ENCODE measurements at places on chromosomes 12 and 14.

- peak; percentile 43 for DNase-seq
These were observed 107.0 kb downstream of the VRK1 start for GRCh38 chr14:96904201-96904600.

- no peak for DNase-seq
These were observed 164.1 kb downstream of the PHETA1 start for GRCh38 chr12:111204788-111205241.

DNA sequence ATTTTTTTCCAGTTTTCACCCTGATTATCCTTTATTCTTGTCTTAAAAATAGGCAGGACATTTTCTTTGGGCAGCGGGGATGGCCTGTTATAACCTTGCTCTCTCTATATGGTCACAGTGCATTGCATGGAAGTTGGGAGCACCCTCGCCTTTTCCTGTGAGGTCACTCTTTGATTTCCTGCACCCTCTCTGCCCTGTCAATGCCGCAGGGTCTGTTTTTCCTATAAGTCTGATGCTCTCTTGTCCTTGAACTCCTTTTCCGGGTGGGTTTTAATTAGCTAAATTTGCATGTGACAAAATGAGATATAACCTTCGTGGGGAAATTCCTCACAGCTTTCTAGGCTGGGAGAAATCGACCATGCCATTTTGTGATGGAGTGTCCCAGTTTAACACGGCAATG lies 194.3 kb downstream of the CACNA1C start:
- no peak for DNase-seq

DNA sequence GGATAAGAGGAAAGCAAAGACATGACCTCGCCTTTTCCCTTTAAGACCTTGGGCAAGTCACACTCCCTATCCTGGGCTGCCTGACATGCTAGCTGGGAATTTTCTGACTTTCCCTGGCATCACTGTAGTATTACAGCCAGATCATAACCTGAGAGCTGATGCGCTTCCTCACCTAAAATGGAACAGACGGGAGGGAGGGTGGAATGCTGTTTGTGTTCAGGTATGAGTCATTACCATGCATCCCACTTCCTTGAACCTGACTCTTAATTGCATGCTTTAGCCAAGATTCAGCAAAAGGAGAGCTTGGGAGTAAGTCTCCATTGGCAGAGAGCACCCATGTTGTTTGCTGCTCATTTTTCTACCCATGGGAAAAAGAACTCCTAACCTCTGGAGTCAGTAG lies 156.5 kb downstream of the KCNK10 start:
- no peak for DNase-seq

- DNase-seq: no peak
These were observed 456.1 kb downstream of the AEBP2 start for GRCh38 chr12:19895246-19896020.

DNA sequence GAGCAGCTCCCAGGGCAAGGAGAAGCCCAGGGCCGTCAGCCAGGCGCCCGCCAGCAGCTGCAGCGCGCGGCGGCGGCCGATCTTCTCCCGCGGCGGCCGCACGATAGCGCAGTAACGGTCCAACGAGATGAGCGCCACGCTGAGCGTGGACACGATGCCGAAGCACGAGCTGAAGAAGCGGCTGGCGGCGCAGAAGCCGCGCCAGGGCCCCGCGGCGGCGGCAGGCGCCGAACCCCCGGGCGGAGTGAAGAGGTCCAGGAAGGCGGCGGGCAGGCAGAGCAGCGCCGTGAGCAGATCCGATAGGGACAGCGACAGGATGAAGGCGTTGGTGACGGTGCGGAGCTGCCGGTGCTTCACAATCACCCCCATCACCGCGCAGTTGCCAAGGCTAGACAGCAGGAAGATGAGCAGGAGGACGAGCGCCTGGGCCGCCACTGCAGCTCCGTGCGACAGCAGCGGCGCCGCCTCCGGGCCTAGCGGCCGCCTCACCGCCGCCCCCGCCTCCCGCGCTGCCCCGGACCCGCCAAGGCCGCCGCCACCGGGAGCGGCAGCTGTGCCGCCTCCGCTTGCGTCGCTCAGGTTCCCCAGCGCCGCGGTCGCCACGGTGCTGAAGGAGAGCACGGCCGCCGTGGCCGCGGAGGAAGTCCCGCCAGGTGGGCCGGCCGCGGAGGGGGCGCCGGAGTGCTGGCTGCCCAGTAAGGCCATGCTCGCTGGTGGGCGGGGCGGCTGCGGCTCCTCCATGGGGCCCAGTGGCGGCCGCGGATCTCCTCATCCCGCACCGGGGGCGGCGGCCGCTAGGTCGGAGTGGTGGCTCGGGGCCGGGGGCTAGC lies 479 bp downstream of the GPR135 start:
- peak; percentile 43 for DNase-seq

DNA sequence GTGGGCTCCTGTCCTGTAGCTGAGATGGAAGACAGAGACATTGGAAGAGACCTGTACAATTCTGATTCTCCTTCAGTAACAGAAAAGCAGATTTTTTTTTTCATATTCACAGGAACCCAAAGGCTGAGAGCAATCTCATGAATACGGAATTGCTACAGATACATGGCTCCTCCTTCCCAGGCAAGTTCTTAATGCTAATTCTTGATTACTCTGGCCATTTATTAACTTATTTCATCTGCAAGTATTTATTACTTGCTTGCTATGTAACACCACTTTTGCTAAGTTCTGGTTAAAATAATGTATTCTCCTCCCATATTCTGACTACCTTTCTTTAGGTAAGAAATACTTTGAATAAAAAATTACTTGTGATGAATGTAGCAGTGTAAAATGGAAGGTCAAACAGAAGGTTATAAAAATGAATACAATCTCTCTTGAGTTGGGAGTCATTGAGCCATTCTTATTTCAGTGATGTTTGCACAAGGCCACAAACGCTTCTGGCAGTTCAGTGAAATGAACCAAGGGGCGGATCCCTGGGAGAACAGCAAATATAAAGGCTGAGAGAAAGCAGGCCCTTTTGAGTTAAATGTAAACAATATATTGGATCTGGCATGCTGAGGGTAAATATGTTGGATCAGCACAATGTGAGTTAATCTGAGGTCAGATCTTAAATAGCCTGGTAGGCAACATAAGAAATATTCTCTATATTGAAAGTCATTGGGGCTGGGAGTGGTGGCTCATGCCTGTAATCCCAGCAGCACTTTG lies 37.6 kb downstream of the MUCL1 start:
- no peak for DNase-seq

DNA sequence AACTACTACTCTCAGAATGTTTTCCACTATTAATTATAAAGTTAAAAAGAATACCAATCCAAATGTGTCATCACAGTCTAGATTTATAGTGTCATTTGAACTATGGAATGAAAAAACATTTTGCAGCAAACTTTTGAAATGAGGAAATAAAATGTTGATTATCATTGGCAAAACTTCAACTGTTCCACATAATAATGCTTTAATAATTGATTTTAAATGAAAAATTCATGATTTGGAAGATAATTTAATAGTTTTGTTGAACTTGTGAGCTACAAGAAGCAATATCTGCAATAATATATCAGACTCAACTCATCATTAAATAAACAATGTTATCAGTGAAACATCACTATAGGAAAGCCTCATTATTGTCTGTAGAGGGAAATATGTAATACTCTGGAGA lies 48.2 kb upstream of the DCN start:
- DNase-seq: no peak

DNA sequence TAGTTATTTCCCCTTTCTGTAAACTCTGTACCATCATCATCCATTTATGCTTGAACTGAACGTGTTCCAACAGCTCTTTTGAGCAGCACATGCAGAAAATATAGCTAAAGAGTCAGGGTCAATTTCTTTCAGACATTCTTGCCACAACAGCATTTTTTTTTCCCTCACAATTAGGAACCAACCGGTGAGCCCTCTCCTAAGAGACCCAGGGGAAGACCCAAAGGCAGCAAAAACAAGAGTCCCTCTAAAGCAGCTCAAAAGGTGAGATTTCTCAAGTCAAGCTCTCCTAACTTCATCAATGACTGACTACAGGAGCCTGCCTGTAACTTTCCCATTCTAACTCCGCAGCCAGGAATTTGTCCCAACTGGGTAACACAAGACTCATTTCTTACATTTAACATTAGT lies 3.5 kb downstream of the HMGA2 start:
- no peak for DNase-seq

DNA sequence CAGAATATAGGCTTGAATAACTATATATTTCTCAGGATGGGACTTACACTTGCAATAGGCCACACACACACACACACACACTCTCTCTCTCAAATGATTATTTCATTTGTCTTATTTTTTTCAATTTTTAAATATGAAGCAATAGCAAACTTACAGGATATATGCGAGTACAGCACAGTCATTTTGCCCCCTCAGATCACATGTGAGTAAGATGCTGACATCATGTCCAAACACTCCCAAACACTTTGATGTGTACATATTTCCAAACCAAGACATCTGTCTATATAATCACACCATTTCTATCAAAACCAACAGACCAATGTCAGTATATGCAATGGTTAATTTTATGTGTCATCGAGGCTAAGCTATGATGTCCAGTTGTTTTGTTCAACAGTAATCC lies 1535.9 kb upstream of the FLRT2 start:
- DNase-seq: no peak

DNA sequence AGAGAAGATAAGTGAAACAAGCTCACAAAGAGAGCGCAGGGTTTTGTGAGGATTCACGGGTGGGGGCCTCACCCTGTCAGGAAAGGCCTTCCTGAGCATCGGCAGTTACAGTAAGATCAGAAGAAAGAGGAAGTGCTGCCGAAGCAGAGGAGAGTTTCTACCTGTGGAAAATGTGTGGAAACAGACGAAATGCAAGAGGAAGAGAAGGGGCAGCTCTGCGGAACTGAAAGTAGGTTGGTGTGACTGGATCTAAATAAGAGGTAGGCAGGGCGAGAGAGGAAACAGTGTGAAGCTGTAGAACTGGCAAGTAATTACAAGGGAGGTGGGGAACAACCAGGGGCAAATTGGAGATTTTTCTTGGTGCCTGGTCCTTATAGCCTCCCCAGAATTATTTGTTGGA lies 2.6 kb downstream of the GPR68 start:
- no peak for DNase-seq

DNA sequence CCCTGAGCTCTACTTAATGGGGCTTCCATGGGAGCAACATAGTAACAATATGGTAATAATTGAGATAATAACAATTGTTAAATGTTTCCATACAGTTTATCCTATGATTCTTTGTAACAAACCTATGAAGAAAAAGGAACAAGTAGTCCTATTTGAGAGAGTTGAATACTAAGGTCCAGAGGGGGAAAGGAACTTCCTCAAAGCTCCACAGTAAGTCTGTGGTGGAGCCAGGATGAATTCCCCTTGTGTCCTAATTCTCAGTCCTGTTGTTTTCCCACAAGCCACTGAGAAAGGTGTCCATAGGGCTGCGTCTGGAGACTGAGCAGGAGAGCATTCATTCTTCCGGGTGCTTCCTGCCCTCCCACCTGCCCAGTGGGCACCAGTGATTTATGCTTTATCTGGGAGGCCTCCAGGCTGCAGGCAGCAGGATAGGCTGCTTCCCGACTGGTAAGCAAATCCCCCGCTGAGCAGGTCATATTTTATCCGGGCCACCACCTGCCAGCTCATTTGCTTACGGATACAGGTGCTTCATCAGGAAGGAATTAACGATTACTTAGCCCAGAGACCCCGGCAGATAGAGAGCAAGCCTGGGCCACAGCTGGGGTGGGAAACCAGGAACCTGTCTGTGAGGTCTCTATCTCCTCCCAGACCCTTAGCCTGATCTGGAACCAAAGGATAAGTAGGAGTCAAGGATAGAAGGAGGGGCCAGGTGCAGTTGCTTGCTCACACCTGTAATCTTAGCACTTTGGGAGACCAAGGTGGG lies 33.9 kb upstream of the FAM222A start:
- DNase-seq: no peak

- DNase-seq: no peak
These were observed 38.9 kb upstream of the PSEN1 start for GRCh38 chr14:73097421-73097820.

DNA sequence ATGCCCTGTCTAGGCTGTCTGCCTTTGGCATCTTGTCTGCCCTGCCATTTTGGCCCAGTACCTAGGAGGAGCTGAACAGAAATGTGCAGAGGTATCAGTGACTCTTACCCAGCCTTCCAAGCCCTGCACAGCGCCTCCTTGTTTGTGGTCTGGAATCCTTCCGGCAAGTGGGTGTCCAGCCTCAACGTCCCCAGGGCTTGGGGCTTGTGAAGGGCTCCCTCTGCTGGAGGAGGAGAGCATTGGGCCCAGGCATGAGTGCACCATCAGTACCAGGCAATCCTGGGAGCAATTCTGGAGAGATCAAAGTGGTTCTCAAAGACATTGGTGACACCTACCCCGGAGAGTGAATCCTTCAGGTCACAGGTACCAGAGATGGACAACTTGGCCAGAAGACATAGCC lies 2.4 kb upstream of the TCL1B start:
- DNase-seq: no peak

GRCh38 chr12:71439613-71440344 lies at the start of gene LGR5:
TSS of gene LGR5 (plus strand) at chr12:71439798. CDS start at chr12:71440081, 283 bp downstream.
- DNase-seq: no peak

DNA sequence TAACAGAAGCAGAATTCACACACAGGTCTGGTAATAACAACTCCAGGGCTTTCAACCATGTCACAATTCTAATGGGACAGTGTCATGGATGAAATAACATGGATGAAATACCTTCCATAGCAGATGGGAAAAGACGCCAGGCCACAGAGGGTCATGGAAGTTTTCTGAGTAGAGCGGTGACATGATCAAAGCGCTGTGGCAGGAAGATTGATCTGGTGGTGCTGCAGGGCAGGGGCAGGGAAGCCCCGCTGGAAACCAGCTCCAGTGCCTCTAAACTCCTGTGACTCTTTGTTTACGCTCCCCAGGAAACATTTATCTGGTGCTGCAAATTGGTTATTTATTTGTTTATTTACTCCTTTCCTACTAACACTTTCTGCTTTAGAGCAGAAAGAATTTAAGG lies 108.3 kb upstream of the HMGA2 start:
- no peak for DNase-seq

DNA sequence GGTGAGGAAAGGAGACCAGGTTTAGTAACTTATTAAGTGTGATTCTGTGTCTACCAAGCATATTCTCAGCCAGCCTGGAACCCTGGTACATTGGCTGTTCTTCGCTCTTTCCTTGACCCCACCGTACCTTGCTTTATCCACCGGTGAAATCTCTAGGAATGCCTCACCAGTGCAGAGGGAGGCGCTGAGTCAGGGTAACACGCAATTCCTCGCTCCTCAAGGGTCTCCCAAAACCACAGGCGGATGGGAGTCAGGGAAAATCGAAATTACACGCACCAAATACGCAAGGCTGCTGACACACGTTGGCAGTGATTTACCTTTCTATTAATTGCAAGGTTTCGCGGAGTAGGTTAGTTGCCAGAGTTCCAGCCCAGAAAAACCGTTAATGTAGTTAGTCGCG lies 845 bp downstream of the L3HYPDH start:
- peak; percentile 33 for DNase-seq

GRCh38 chr14:74350928-74351323 lies 2.7 kb downstream of the VRTN start:
- no peak for DNase-seq

GRCh38 chr14:90645842-90646443 lies 170.3 kb downstream of the TTC7B start:
- peak; percentile 45 for DNase-seq

All from DMS79 (cell line).